Activated CD4-positive, alpha-beta T cell treated with anti-CD3 and anti-CD28 coated beads, Interleukin-2, amount 50 U/mL, for 48 hours (primary cell): ENCODE measurements at places on chromosomes 1 and 21.

DNA sequence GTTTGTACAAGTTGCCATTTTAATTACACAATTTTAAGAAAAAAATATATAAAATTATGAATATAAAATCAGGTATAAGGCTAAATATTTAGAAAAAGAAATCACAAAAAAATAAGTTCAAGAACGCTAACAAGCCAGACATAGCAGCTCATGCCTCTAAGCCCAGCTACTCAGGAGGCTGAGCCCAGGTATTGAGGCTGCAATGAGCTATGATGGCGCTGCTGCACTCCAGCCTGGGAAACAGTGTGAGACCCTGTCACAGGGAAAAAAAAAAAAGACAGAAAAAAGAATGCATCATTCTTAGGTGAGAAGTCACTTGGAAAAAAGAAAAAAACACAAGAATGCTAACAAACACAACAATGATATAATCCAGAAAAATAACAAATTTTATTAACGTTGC is 112.3 kb upstream of the PRDX6 start:
- DNase-seq = no peak

- DNase-seq = no peak
Measured at GRCh38 chr1:68173283-68173935, 58.9 kb downstream of the WLS start.

DNA sequence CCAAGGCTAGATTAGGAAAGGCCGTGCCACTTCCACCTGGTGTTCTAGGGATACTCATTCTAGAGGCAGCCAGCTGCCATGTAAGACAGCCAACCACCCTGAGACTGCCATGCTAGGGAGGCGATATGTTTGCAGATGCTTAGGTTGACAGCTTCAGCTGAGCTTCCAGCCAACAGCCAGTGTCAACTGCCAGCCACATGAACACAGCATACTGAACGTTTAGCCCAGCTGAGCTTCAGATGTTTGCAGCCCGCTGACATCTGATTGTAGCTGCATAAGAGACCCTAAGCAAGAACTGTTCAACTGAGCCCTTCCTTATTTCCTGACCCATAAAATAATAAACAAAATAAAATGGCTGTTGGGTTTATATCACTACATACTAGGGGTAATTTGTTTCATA is 5.0 kb upstream of the KCNC4 start:
- no peak for DNase-seq

DNA sequence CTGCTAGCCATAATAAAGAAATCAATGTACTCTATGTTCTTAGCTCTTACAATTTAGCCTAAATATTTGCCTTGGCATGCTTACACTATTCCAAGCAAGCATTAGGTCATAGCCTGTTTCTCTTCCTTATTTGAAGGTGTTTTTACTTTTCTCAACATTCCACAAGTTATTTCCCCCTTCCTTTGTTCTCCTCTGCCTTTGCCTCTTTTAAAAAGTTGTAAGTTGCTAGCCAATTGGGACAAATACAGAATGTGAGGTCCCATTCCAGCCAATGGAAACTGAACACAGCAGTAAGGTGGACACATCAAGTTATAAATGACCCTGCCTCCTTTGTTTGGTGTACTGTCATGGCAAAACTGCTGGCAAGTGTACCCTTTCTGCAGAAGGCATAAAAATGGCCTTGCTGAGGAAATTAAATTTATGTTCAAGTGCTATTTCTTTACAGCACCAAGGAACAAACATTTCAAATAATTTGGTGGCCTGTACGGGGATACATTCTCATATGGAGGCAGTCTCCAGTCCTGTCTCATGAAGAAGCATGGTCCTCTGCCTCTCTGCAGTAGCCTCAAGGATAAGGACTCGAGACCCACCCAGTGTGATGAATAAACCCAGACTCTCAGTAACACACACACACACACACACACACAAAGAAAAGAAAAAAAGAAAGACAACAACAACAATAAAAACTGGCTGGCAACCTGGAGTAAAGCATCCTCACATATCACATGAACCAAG is 28.8 kb upstream of the FMO1 start:
- no peak for DNase-seq

- DNase-seq = no peak
Measured at GRCh38 chr1:67677408-67677807, 7.6 kb upstream of the GADD45A start.
